T-helper 2 cell (primary cell): ENCODE measurements at places on chromosomes 4 and X.

DNA sequence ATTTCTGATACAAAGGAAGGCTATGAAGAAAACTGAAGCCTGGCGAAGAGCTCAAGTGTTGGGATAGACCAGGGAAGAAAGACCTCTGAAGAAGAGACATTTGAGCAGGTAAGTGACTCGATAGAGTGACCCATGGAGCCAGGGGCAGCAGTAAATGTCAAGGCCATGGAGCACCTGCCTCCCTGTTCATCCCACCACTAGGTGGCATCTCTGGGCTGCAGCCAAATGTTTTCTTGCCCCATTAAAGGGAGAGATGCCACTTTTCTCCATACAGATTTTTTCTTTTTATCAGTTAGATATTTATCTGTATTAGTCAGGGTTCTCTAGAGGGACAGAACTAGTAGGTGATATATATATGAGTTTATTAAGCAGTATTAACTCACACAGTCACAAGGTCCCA, 4.9 kb upstream of the ZNF81 start:
- DNase-seq: peak; percentile 19

DNA sequence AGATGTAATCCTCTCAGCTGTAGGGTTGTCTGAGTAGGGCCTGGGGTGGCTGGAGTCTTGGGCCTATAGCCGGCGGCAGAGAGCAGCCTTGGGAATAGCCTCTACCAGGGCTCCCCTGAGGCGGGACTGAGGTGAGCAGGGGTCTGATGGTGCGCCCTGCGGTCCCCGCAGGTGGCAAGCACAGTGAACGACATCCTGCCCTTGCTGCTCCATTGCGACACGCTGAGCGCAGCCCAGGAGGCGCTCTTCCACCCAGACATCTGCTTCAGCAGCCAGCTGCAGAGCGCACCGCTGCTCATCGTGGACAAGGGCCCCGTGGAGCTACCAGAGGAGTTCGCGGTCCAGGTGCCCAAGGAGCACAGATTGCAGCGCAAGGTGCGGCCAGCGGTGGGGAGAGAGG, 317.0 kb downstream of the ADGRL3 start:
- peak; percentile 2 for DNase-seq

DNA sequence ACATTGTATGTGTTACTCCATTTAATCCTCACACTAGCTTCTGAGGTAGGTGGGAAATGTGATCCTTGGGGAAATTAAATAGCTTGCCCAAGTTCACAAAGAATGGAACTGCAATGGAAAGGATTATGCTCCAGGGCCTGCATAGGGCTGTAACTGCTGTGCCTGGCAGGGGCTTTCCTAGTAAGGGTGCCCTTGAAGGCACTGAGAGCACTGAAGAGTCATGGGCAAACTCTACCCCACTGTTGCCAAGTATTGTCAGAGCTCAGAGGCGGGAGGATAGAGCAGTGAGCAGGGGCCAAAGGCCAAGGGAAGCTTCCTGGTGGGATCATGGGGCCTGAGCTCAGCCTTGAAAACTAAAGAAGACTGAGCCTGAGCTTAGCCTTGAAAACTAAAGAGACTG, 133.0 kb upstream of the NALF2 start:
- no peak for DNase-seq

DNA sequence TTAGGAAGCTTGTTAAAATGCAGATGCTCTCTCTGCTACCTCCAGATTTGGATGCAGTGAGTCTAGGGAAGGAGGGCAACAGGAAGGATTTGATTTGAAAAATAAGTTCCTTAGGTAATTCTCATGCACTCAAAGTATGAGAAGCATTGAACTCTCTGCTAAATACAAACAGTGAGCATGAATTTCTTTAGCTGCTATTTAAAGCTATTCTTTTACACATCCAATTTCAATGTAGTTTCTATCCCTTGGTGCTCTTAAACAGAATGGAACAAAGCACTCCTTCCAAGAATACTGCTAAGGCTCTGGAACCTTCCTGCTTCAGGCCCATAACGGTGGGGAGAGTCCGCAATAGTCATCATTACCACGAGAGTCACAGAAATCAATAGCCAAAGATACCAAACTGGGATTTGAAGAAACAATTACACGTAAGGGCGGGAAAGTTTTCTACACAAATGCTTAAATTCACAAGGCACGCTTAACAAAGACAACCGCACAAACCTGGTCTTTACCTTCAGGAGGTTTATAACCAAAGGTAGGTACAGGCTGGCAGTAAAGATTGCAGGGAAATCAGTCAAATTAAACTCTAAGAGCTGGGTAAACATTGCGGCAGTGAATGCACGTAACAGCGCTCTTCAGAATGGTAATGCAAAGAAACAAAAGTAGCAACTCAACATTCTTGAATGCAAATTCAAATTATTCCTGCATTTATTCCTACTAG, 123.2 kb upstream of the NAP1L5 start:
- DNase-seq: no peak

- DNase-seq: no peak
Measured at GRCh38 chrX:45768666-45769236, 568.1 kb upstream of the DIPK2B start.

DNA sequence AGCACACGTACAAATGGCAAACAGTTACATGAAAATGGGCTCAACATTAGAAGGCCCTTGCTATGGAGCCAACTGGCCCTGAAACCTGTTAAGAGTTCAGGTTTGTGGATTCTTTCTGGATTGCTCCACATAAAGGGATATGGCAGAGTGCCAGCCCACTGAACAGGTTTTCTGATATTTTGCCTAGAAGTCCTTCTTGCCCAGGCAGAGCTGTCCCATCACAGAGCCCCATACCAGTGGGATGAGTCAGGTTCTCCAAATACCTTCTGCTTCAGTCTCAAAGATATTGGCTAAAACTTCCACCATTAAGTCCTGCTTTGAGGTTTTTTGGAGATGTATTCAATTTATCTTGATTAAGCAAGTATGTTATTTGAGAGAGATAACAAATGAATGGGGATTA, 146.8 kb upstream of the IL1RAPL2 start:
- no peak for DNase-seq

GRCh38 chr4:139606579-139607501, 50.8 kb upstream of the SETD7 start:
- DNase-seq: no peak

DNA sequence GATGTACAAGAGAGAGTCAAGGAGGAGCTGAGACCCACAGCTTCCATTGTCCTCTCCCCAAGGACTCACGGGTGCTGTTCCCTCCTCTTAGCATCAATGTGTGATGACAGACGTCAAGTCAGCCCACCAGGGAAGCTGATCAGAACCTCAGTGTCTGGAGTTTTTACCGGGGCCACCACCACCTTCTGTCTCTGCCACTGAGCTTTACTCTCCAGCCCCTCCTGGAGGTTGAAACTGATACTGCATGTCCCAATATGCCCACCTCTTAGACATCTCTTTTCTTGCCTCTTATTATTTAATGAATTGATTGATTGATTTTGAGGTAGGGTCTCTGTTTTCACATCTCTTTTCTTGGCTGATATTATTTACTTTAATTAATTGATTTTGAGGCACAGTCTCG, 10.3 kb upstream of the AKAP17A start:
- peak; percentile 61 for DNase-seq

DNA sequence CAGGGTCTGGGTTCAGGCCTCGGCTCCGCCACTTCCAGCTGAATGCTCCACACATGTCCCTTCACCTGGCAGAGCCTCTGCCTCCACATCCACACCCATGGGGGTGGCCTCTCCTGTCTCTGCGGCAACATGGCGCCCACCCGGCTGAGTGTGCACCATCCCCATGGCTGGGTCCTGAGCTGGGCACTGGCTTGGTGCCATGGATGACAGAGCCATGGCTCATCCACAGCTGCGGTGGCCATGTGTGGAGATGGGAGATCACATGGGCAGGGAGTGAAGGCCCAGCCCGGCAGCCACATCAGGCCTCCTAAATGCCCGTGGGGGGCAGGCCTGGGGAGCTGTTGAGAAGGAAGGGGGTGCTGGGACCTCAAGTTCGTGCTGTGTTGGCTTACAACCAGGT, 213.7 kb downstream of the AFAP1 start:
- DNase-seq: no peak

- no peak for DNase-seq
Measured at GRCh38 chr4:99540277-99540939, 23.4 kb downstream of the TRMT10A start.

GRCh38 chrX:147853701-147854100, 58.0 kb upstream of the FMR1 start:
- no peak for DNase-seq

GRCh38 chrX:50705042-50705441, 109.0 kb downstream of the SHROOM4 start:
- no peak for DNase-seq

- DNase-seq: no peak
Measured at GRCh38 chr4:185207466-185207865, 1.9 kb upstream of the SNX25 start.

DNA sequence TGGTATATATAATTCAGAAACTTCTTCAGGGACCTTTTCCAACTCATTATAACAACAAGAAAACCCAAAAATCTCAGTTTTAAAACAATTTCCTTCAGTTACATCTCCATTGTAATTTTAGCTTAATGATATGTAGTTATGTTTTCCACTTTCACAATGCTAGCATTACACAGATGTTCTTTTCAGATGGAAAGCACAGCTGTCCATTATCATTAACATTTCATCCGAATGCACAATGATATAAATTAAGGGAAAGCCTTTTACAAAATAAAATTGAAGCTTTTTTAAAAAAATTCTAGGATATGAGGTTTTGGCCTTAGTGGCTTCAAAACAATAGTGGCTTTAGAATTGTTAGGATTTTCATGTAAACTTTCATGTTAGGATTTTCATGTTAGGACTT, 389.2 kb downstream of the ADAM29 start:
- no peak for DNase-seq

GRCh38 chr4:146340798-146341197, 126.5 kb downstream of the REELD1 start:
- no peak for DNase-seq

- no peak for DNase-seq
Measured at GRCh38 chr4:113447061-113447460, 314.5 kb downstream of the CAMK2D start.

DNA sequence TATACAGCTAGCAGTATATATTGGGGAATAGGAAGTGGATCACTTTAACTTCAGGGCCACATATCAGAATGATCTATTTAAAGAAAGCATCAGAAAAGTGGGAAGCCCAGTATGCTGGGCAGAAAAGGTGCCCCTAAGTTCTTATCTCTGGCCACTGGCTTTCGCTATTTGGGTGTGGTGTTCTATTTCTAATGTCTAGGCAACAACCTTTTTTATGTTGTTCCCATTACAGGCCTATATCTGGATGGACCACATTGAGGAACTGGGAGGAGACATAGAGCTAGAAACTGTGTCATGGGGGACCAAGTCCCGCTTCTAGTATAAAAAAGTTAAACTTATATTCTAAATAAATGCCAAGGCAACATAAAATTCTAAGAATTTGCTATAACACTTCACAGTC, 935.6 kb downstream of the PDHA2 start:
- no peak for DNase-seq

GRCh38 chr4:154908168-154908567, 127.1 kb downstream of the RBM46 start:
- DNase-seq: no peak

DNA sequence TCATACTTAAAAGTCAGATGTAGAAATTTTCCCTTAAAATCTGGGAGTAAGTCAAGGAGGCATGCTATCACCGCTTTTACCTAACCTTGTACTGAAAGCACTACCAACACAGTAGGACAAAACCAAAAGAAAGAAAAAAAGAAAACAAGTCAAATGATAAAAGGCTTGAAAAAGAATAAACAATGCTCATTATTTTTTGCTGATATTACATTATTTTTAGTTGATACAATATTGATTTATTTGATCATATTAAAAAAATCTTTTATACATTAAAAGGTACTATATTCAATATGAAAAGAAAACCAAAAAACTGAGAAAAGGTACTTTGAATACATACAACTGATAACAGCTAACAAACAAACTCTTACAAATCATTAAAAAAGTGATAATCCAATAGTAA, 164.3 kb downstream of the FAM13A start:
- no peak for DNase-seq

DNA sequence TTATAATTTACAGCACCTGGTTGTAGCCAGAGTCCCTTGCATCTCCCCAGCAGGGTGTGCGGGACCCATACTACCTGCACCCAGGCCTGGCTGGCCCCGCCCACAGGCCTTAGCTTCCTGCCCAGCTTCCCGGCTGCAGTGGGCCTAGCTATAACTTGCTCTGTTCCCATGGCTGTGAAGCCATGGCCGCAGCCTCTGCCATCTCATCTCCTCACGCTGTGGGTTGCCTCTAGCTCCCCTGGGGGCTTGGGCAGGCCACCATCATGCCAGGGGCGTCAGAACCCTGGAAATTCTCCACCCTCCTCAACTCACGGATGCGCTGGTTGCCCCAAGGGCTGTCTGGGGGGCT, 26.1 kb upstream of the SORBS2 start:
- no peak for DNase-seq

DNA sequence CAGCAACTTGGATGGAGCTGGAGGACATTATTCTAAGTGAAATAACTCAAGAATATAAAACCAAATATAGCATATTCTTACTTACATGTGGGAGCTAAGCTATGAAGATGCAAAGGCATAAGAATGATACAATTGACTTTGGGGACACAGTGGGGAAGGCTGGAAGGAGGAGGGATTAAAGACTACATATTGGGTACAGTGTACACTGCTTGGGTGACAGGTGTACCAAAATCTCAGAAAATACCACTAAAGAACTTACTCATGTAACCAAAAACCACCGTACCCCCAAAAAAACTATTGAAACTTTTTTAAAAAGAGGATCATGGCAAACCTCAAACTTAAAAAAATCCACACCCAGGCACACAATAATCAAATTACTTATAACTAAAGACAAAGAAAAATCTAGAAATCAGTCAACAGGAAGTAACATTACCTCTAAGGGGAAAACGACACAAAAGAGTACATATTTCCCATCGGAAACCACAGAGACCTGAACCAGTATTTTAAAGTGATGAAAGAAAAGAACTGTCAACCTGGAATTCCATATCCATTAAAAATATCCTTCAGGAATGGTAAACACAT, 241.8 kb downstream of the PRDM5 start:
- DNase-seq: no peak
